Metanephros (tissue), 2 donors: ENCODE measurements at places on chromosomes 5 and 9. TPM values are rescaled to one million over a fixed set of nuclear protein-coding genes. Genes with fewer than 3 reads are reported as not detected.

PCDHGA5 gene
- total RNA-seq = 8.7 TPM

RAB3C gene
- total RNA-seq = 0.58 TPM

ANKRD34B gene
- 0.18 TPM for total RNA-seq

FOXD4L3 gene
- total RNA-seq = not detected

GHR gene
- total RNA-seq = 21.6 TPM

WDR41 gene
- 47.1 TPM for total RNA-seq

SLC36A1 gene
- total RNA-seq = 8.2 TPM

RHOBTB3 gene
- 151 TPM for total RNA-seq

THBS4 gene
- total RNA-seq = 41.2 TPM

BARX1 gene
- 0.23 TPM for total RNA-seq

PCDHGB1 gene
- 6.0 TPM for total RNA-seq

GPR21 gene
- total RNA-seq = 7.9 TPM

SLC22A4 gene
- 4.3 TPM for total RNA-seq

PCDHA1 gene
- 0.12 TPM for total RNA-seq

PDE6A gene
- total RNA-seq = 0.06 TPM

TAF11L6 gene
- not detected for total RNA-seq

RNF180 gene
- total RNA-seq = 20.1 TPM

NIM1K gene
- total RNA-seq = 0.70 TPM

GCNT4 gene
- total RNA-seq = 7.8 TPM

CDO1 gene
- total RNA-seq = 70.7 TPM

BAAT gene
- total RNA-seq = 0.06 TPM

CD274 gene
- total RNA-seq = 2.7 TPM

LCN15 gene
- total RNA-seq = not detected

CORO2A gene
- total RNA-seq = 1.4 TPM

GFRA3 gene
- total RNA-seq = 0.93 TPM

IL13 gene
- not detected for total RNA-seq

PLPPR1 gene
- 24.8 TPM for total RNA-seq

GPR151 gene
- not detected for total RNA-seq

FAM151B gene
- total RNA-seq = 5.0 TPM

NOL8 gene
- total RNA-seq = 18.5 TPM

ACTBL2 gene
- not detected for total RNA-seq
